Activated T-cell treated with anti-CD3 and anti-CD28 coated beads, Interleukin-2, amount 50 U/mL, for 4 hours (primary cell): ENCODE measurements at places on chromosomes 11 and 22. TPM values are rescaled to one million over a fixed set of nuclear protein-coding genes. Genes with fewer than 3 reads are reported as not detected.

DNA sequence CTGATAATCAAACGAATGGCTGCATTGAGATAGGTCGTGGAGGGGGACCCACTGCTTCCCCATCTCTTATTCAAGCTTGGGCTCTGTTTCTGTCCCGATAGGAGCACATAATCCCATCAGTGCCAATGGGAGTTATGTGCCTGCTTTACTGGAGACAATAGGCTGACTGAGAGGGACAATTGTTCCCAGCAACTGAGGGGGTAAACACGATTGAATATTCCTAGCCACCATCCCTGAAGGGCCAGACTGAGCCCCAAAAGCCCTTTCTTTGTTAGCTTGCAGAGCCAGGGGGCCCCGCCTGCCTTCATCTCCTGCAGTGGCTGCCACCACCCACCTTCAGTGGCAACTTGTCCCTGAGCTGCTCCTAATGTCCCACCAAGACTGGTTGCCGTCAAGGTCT lies 172.8 kb upstream of the NAV2 start:
- no peak for DNase-seq

DNA sequence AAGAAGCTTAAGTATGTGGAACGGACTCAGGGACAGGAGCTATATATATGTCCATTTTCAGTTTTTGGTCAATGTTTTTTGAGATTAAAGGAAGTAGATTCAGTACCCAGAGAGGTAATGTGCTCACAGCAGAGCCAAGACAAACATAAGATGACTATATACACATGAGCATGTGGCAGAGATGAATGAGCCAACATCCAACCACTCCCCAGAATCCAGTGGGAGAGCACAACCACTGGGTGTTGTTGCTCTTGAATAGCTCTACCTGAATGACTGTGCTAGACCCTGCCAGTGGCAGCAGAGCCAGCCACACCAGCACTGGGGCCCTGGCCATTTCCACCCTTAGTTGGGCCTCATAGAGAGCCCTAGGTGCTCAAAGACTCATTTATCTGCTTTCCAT lies 10.7 kb upstream of the SYTL2 start:
- no peak for DNase-seq

The SLC6A5 gene
- not detected for total RNA-seq

- no peak for DNase-seq
Measured at GRCh38 chr22:31091106-31091975, 10.2 kb downstream of the SMTN start.

GRCh38 chr11:31641477-31642062 lies 132.0 kb downstream of the ELP4 start:
- no peak for DNase-seq

- DNase-seq: no peak
Measured at GRCh38 chr22:35484651-35485556, 55.7 kb upstream of the RASD2 start.

The TBX10 gene
- total RNA-seq: not detected

The CSTPP1 gene
- total RNA-seq: 15.0 TPM
